ENCODE measurements at places on chromosomes 11 and 22. TPM values are rescaled to one million over a fixed set of nuclear protein-coding genes. Genes with fewer than 3 reads are reported as not detected.

GGTLC3 gene
- not detected for total RNA-seq

GRCh38 chr11:72070491-72070890 lies 9.9 kb downstream of the NUMA1 start:
- no peak overlapping the region for H3K4me3 ChIP-seq
- H3K27me3 ChIP-seq: no peaks in the 10 kb centered on the region
- DNase-seq: no peak

SYT13 gene
- total RNA-seq: 12.3 TPM

DNA sequence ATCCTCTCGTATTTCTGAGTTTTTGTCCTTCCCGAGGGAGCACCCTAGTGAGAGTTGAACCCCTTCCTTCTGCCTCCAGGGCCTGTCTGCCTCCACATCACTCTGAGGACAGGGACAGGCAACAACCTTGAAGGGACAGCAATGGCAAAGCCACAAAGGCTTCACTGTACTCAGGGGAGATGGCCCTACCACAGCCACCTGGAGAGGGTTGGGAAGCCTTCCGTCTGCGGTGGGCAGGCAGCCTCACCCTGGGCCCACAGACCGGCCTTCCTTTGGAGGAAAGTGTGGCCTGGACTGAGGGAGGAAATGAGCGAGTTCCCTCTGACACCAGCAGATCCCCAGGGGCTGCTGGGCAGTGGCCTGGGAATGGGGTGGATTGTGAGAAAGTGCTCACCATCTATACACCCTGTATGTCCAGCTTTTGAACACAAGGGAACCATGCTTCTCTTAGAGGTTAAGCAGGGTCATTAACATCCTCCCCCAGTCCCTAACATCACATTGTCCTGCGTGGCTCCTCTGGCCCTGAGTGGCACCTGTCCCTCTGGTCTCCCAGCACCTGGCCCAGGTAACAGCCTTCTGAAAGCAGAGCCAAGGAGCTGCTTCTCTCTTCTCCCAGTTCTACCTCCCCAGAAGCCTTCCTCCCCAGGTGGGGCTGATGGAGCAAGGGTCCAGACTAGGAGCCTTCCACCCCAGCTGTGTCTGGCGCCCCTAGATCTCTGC lies 6.8 kb downstream of the SLC35C1 start:
- no peak overlapping the region for H3K4me3 ChIP-seq
- no peak for DNase-seq
- peaks cover 5% of the 10 kb centered on the region for H3K4me1 ChIP-seq
- H3K36me3 ChIP-seq: no peaks in the 10 kb centered on the region

DNA sequence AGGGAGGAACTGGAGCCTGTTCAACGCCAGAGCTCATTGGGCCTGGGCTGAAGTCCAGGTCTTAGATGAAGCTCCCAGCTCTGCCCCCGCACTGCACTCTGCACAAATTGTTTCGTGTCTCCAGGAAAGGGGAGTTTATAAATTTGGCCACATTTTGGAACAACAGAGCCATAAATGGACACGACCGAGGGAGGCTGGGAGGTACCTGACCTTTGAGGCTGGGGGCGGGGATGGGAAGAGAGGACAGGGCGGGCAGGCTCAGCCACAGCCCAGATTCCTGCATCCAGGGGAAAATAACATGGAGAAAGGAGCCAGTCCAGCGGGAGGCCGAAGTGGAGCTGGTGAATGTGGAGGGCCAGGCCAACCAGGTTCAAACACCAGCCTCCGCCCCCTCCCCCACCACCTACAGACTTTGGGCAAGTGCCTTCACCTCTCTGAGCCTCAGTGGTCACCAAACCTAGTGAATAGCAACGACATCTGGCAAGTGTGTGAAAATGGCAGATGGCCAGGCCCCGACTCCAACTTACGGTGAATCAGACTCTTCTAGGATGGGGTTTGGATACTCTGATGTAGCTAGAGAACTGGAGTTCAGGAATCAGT lies 36.8 kb upstream of the SMTN start:
- H3K4me3 ChIP-seq: no peak overlapping the region
- H3K4me1 ChIP-seq: no peaks in the 10 kb centered on the region
- H3K27me3 ChIP-seq: no peaks in the 10 kb centered on the region
- H3K36me3 ChIP-seq: no peaks in the 10 kb centered on the region
- no peak for DNase-seq

DNA sequence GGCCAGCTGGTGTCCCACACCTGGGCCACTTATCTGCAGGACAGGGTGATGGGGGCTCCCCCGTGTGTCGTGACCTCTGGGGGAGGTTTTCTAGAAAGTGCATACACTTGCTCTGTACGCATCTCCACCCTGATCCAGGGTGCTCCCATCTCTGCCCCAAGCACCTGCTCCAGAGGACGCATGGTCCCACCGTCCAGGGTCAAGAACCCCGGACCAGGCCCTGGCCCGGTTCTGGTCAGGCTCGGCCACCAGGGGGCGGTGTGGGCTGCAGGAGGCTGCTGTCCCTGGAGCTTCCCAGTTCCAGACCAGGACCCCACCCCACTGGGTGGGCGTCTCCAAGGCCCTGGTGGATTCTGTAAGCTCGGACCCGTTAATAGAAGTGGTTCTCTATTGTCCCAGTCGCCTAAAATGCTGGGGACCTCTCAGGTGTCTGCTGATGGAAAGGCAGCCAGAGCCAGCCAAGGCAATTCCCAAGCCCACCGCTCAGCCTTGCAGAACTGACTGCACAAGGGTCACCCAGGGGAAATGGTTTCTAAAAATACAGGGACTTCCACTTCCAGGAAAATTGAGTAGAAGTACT lies 34.7 kb upstream of the SEPTIN5 start:
- no peak overlapping the region for H3K27ac ChIP-seq
- no peak for DNase-seq
- H3K4me3 ChIP-seq: no peak overlapping the region

GRCh38 chr11:7222619-7223018 lies 29.1 kb upstream of the SYT9 start:
- H3K4me3 ChIP-seq: no peak overlapping the region
- no peak for DNase-seq
- no peaks in the 10 kb centered on the region for H3K36me3 ChIP-seq
- no peaks in the 10 kb centered on the region for H3K4me1 ChIP-seq

DNA sequence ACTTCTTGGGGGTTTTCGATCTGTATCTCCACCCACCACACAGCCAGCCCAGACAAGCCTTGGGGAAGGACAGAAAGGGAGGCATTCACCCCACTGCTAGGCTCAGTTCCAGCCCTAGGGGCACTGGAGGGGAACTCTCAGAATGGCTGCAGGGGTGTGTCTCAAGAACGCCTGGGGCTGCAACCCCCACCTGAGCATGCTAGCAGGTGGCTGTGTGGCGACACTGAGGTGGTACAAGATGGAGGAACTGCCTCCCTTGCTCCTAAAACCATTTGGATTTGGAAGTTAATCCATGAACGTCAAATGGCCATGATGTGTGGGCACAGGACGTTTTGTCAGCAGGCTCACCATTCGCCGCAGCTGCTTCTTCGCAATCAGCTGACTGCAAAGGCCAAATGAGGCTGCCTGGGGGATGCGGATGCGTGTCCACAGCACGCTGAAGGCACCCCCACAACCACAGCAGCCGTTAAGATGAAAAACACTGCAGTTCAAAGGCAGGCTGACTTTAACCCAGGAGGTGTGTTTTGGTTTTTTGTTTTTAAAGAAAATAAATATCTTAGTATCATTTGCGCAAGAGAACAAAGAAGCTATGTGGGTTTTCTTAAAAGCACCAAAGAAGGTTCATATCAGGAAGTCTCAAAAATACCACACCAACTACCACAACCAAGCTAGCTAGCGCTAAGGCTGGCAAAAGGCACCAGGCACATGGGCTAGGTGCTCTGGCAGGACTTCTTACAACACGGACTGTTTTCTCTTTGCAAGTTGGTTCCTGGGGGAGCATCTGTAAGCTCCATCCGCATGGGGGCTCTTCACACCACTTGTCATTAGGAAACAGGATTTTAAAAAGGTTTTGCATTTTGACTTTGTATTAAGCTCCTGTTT lies 22.2 kb upstream of the NAP1L4 start:
- H3K4me1 ChIP-seq: no peaks in the 10 kb centered on the region
- H3K4me3 ChIP-seq: no peak overlapping the region
- peaks cover 63% of the 10 kb centered on the region for H3K36me3 ChIP-seq

- no peak overlapping the region for H3K27ac ChIP-seq
- DNase-seq: no peak
- H3K4me3 ChIP-seq: no peak overlapping the region
- peaks cover 3% of the 10 kb centered on the region for H3K4me1 ChIP-seq
These were observed 56.1 kb upstream of the SLC22A12 start for GRCh38 chr11:64534950-64535349.

GRCh38 chr22:17007257-17007656 lies 765 bp downstream of the GAB4 start:
- H3K4me1 ChIP-seq: no peaks in the 10 kb centered on the region
- peak overlapping the region; percentile 21 for H3K4me3 ChIP-seq
- H3K36me3 ChIP-seq: no peaks in the 10 kb centered on the region
- H3K27ac ChIP-seq: no peak overlapping the region
- no peak for DNase-seq

JRKL gene
- 5.4 TPM for total RNA-seq

GLYATL2 gene
- 0.38 TPM for total RNA-seq

APOL3 gene
- total RNA-seq: not detected

LARGE2 gene
- total RNA-seq: 111 TPM

GRCh38 chr11:66728693-66729385 lies at the start of gene SPTBN2:
SPTBN2 (minus strand) TSS chr11:66729216; CDS start chr11:66721240, 7,976 bp downstream.
- no peaks in the 10 kb centered on the region for H3K36me3 ChIP-seq
- peak; percentile 79 for DNase-seq
- H3K4me3 ChIP-seq: peak within 1 kb of the TSS; percentile 49

DNA sequence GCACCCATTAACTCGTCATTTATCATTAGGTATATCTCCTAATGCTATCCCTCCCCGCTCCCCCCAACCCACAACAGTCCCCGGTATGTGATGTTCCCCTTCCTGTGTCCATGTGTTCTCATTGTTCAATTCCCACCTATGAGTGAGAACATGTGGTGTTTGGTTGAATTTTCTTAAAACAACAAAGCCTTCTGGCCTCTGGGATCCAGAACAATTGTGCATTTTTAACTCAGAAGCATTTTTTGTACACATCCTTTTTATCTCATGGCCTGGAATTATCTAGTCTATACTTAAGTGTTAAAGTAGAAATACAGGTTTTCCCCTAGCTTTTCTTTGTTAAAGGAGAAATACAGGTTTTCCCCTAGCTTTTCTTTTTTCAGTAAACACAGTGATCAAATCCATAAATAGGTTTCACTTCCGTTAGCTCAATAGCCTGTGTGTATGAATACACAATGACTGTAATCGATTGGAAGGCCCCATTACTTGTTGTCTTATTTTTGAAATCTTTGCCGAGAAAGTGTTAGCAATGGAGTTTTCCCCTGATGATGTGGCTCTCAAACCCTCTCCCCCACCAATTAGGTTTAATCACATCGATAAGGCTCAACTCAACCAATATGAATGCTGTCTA lies 125.6 kb upstream of the PITPNB start:
- DNase-seq: no peak
- H3K27me3 ChIP-seq: no peaks in the 10 kb centered on the region
- no peak overlapping the region for H3K4me3 ChIP-seq
- no peak overlapping the region for H3K27ac ChIP-seq

GRCh38 chr11:6228520-6228919 lies 5.9 kb downstream of the FHIP1B start:
- no peak overlapping the region for H3K27ac ChIP-seq
- DNase-seq: no peak
- no peak overlapping the region for H3K4me3 ChIP-seq
- no peaks in the 10 kb centered on the region for H3K4me1 ChIP-seq
- H3K27me3 ChIP-seq: no peaks in the 10 kb centered on the region

DNA sequence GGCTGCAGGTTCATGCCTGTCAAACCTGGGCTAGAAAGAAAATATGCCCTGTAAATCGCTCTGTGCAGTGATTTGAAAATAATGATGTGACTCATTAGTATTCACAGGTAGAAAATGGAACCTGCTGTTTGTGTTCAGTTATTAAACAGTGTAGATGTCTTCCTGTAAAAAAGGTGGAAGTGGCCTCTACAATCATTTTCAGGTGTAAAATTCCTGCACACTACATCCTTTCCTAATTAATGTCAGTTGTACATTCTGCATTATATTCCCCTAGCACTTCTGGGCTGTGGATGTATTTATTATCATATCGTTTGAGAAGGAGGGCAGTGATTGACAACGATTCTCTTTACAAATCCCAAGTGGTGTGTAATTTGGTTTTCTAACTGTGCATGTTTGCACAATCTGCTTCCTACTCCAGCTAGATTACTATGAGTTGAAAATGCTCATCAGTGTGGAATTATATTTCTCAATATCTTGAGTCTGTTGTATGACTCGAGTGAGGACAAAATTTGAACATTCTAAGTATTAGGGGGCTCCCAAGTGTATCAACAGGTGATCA lies 454.0 kb upstream of the DDI1 start:
- no peak overlapping the region for H3K27ac ChIP-seq
- DNase-seq: no peak
- no peaks in the 10 kb centered on the region for H3K27me3 ChIP-seq
- no peaks in the 10 kb centered on the region for H3K4me1 ChIP-seq

- H3K4me1 ChIP-seq: no peaks in the 10 kb centered on the region
- H3K36me3 ChIP-seq: no peaks in the 10 kb centered on the region
- H3K4me3 ChIP-seq: no peak overlapping the region
These were observed 252.1 kb upstream of the PITPNB start for GRCh38 chr22:28171115-28171514.

GRCh38 chr11:39249566-39250365 lies 2209.7 kb downstream of the LRRC4C start:
- H3K27ac ChIP-seq: no peak overlapping the region
- H3K36me3 ChIP-seq: no peaks in the 10 kb centered on the region
- H3K4me3 ChIP-seq: no peak overlapping the region
- DNase-seq: no peak
- H3K27me3 ChIP-seq: no peaks in the 10 kb centered on the region

MS4A12 gene
- not detected for total RNA-seq

- H3K4me3 ChIP-seq: peak overlapping the region; percentile 1
- no peaks in the 10 kb centered on the region for H3K27me3 ChIP-seq
- no peak overlapping the region for H3K27ac ChIP-seq
These were observed 121.3 kb downstream of the APOL5 start for GRCh38 chr22:35838855-35839576.

CDC42BPG gene
- total RNA-seq: 12.3 TPM

DNA sequence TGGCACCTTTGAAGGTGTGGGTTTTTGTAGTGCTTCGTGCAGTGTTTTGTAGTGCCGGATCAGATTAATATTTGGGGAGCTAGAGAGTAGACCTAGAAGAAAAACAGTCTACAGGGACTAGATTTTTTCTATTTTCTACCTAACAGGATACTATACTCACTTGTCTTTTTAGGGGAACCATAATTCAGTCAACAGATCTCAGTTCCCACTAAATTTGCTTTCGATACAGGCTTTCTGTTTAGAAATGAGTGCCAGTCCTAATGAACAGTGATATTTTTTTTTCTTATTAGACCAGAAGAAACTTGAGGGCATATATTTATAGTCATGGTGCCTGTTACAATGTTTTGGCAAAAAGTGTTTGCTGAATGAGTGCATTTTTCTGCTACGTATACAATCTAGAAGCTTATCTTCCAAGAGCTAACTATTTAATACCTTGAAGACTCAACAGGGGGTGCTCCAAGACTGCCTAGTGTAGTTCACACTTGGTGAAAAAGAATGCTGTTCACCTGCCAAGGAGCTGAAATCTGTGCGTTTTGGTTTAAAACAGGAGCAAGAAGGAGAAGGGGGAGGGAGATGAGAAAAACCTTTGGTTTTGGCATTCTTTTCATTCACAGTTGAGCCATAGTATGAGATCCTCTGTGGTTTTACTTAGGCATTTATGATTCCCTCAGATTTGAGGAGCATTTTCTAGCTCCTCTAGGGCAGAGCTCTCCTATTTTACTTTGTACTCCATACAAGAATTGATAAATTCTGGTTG lies 44.9 kb upstream of the VSTM5 start:
- H3K27me3 ChIP-seq: no peaks in the 10 kb centered on the region
- H3K4me3 ChIP-seq: no peak overlapping the region
- no peak for DNase-seq
